ENCODE measurements at places on chromosomes 2 and 18.

DNA sequence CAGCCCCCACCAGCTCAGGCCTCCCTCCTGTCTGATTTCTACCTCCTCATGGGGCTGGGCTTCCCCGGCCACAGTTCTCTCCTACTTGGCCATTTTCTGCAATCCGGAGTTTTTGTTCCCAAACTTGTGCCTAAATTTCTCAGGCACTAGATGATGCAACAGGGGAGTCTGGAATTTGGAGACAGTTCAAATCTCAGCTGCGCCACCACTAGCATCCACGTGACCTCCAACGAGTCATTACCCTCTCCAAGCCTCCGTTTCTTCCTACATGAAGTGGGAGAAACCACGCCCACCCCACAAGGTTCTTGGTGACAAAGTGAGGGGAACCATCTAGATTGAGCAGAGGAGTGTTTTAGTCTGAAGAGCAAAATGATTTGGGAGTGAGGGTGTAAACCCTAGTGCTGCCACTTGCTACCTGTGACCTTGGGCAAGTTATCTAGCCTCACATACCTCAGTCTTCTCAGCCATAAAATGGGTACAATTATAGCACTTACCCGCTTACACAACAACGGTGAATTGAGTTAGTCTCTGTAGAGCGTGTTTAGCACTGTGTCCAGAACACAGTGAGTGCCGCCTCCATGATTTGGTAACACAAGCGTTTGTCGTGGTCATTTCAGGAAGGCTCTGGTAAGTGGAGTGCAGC, 61.4 kb upstream of the ASAP2 start:
- DNase-seq, result no peak

GRCh38 chr2:5370158-5370557, 322.0 kb upstream of the SOX11 start:
- no peak for DNase-seq

DNA sequence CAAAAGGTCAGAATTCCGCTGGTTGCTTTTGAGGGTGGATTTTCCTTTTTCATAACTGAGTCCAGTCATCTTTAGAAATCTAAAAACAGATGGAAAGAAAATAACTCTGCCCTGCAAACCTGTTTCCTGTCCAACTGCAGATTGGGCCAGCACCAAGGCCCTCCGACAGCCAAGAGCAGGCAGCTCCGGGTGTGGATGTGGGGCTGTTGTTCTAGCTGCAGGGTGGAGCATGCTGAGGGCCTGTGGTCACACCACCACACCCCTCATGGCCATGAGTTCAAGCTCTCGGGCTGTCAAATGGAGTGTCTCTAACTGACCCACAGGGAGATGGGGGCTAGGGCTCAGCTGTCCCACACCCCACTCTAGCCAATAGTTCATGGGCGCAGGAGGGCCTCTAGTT, 69.3 kb upstream of the BZW1 start:
- DNase-seq, result no peak

DNA sequence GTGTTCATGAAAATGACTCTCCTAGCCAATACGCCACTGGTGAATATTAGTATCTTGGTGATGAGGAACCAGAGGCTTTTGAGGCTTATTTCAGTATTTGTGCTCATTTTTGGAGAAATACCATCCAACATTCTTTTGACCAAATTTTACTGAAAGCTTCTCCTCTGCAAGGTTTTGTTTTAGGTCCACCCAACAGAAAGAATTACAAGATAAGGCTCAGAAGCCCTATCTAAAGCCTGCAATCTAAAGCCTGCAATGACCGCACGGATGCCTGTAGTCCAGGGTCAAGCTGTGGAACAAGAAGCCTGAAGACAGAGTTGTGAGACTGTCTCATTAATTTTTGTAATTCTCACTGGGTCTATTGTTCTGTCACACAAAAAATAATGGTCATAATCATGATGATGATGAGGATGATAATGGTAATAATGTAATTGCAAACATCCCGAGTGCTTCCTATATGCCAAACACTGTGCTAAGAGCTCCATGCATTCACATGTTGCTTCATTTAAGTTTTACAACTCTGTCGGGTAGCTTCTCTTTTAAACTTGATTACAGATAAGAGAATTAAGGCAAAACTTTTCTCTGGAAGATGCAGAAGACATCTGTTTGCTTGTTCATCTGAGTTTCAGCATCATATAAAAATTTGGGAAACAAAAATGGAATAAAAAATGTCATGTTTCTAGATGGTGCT, 33.2 kb upstream of the NCOA1 start:
- DNase-seq, result peak; percentile 91

DNA sequence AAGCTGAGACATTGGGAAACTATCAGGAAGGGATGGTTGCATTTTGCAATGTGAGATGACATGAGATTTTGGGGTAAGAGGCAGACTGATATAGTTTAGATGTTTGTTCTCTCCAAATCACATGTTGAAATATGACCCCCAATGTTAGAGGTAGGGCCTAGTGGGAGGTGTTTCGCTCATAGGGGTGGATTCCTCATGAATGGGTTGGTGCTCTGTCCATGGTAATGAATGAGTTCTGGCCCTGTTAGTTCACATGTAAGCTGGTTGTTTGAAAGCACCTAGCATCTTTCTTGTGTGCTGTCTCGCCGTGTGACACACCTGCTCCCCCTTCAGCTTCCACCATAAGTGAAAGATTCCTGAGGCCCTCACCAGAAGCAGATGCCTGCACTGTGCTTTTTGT, 37.7 kb downstream of the TPRKB start:
- no peak for DNase-seq

GRCh38 chr2:237666606-237667005, 39.2 kb downstream of the LRRFIP1 start:
- no peak for DNase-seq

DNA sequence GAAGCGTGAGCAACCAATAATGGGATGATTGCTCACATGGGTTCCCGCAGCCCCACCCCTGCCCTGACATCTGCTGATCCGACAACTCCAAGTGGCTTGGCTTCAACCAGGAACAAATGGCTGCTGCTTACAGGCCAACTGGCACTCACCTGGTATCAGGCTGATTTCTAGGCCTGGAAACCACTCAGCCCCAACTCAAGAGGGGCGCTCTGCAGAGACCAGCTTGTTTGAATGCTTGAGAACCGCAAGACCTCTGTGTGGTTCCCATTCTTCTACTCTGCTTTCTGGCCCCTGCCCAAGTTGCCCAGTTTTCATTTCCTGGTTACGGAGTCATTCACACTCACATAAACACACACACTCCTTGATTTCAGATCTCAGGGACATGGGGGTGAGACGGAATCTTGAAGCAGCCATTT, 52.0 kb downstream of the TNP1 start:
- no peak for DNase-seq

DNA sequence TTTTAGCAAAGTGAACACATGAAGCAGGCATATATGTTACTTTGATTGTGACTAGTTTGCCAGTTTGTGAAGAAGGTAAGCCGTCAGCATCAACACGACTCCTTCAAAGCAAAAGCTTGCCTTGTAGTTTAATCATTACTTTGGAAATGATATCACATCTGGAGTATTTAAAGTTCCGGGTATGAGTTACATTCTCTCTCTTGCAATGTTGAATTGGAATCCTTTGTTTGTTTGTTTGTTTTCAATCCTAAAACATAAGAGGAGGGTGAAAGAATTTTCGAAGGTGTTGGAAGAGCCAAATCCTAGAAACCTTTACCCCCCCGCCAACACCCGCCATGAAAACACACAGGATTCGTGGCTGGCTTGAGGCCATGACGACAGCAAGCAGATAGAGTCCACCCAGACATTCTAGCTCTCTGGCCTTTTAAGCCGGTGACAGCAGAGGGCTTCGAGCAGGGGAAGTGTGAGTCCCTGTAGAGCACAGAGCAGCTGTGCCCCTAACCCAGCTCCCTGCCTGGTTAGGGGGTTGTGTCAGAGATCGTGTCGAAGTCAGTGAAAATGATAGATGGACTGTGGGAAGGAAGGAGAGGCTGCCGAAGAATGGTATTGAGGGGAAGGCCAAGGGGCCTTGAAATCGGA, 103.8 kb upstream of the SMIM21 start:
- no peak for DNase-seq

GRCh38 chr2:157891643-157892041, 15.5 kb upstream of the ACVR1 start:
- no peak for DNase-seq

GRCh38 chr2:217793566-217794132, 209.1 kb downstream of the TNS1 start:
- no peak for DNase-seq

DNA sequence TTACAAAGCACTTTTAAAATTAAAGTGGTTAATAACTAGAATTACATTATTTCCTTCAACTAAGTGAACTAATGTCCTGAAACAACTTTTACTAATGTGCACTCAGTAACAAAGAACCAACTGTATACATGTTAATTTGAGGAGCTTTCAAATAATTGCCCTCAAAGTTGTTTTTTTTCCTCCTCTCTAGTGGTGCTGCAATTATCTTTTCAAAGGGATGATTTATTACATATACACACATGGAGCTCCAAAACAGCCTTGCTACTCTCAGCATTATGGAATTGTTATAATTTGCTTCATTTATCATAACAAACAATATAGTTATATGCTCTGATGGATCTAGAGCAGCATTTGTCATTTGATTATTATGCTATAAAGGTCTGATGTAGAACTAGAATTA, 246.3 kb upstream of the RASGRP3 start:
- DNase-seq, result no peak

DNA sequence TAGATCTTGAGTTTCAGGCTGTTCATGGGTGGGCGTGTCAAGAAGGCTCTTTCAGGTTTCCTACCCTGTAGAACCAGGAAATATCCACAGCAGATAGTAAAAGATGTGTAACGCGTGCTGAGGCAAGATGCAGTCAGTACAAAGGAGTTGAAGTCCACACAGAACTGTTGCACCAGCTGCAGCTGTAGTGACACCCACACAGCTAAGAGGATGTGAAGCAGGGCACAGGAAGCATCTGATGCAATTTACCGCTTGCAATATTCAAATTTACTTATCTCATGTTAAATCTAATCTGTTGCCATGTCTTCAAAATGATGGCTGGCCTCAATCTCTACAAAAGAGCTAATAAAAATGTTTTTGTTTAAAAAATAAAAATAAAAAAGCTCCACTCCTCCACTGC, 132.8 kb downstream of the ARHGAP15 start:
- DNase-seq, result no peak

- DNase-seq, result no peak
Measured at GRCh38 chr2:196961889-196962288, 35.4 kb upstream of the PGAP1 start.

GRCh38 chr2:112140205-112140802, 2.1 kb downstream of the FBLN7 start:
- DNase-seq, result no peak

- DNase-seq, result no peak
Measured at GRCh38 chr2:42877511-42877910, 85.1 kb upstream of the HAAO start.

GRCh38 chr2:43292851-43293743, 66.7 kb upstream of the ZFP36L2 start:
- no peak for DNase-seq

GRCh38 chr2:100247256-100248043, 74.9 kb downstream of the LONRF2 start:
- DNase-seq, result no peak

- DNase-seq, result peak; percentile 12
Measured at GRCh38 chr2:182023235-182023634, 37.6 kb downstream of the PPP1R1C start.

DNA sequence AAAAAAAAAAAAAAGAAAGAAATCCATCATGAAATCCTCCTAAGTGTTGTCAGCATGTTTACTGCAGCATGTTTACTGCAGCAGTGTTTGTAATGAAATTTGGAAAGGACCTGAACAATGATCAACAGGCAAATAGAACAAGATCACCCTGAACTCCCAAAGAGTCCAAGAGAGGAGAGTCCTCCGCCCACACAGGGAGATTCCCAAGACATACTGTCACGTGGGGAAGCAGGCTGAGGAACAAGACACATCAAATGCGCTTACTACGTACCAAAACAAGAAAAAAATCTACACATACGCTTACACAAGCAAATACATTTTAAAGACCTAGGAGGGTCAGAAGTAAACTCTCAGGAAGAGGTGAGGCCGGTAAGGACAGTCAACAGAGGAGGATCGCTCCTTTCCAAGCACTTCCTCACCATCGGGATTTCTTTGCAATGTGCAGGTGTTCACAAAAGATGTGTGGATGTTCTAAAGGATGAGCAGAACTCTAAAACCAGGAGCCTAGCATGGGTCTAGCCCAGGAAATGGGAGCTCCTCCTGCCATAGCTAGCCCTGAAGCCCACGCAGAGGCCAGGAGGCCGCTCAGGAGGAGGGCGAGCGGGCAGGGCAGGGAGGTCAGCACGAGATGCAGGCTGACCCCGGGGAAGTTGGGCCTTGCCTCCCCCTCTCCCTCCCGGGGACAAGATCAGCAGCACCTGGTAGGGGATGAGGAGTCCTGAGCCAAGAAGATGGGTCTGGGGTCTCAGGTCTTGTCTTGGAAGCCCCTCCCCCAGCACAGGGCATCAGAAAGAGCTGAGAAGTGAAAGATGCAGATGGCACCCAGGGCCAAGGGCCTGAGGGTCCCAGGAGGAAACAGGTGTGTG, 66.4 kb downstream of the ZNF516 start:
- DNase-seq, result no peak

DNA sequence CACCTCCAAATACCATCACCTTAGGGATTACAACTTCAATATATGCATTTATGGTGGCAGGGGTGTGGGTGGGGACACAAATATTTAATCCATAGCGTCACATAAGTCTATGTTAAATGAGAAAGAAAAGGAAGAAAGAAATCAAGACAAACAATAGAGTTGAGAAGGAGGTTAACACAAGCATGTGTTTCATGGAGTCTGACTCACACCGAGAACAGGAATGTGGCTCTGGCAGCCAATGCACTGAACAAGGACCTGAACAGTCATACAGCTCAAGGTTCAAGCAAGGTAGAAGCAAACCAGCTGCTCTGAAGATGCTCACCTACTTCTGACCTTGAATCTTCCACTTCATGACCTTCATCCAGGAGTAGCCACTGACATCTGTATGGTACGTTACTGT, 36.2 kb upstream of the LPIN1 start:
- no peak for DNase-seq

- no peak for DNase-seq
Measured at GRCh38 chr2:164068063-164068462, 332.3 kb upstream of the FIGN start.

DNA sequence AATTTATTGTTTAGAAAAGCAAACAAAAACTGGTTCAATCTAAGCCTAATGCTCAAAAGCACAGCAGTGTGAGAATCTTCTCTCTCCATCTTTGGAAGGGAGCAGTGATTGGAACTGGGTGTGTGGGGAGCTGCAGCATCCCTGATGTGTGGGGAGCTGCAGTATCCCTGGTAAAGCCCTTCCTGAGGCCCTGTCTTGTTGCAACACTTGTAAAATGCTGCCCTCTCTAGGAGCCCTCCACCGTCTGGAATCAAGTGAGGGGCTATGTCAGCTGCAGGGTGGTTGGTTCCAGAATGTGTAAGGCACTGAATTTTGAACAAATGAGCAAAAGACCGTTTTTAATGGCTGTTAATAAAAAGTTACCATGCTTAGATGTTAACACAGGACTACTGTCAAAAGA, 147.7 kb upstream of the RAB12 start:
- no peak for DNase-seq

DNA sequence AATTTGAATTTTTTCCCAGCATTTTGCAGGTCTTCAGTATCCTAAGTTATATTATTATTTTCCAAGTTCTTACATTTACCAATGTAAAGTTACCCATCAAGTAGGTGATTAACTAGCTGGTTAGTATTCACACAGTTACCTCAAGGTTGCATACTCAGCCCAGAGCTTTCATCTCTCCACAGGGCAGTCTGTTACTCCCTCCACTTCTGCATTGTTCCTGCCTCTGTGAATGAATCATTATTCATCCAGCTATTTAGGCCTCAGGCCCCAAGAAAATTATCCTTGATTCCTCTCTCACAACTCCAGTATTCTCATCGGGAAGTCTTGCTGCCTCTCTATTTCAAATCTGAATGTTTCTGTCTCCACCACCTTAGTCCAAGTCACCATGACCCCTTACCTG, 92.2 kb downstream of the SMC6 start:
- no peak for DNase-seq
